ENCODE measurements at places on chromosomes 5 and 9.

DNA sequence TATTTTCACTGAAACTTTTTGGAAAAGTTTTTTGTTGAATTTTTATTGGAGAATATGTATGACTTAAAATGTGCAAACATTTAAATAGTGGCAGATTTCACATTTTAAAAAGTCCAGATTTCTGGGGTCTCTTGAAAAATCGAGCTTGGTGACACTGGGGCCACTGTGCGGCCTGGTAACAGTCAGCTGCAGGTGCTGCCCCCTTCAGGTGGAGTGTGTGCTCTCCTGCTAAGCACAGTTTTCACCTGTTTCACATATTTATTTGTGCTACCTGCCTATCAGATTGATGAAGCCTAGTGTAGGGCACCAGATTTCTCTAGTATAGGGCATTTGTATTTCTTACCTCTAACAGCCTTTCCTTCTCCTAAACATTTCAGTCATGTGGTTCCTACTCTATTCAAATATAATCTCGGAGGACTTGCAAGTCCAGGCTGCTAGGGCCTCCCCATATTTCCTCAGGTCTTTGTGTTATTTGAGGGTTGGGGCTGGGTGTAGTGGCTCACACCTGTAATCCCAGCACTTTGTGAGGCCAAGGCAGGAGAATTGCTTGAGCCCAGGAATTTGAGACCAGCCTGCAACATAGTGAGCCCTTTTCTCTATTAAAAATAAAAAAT, 95.8 kb upstream of the KLF9 start:
- DNase-seq: no peak

DNA sequence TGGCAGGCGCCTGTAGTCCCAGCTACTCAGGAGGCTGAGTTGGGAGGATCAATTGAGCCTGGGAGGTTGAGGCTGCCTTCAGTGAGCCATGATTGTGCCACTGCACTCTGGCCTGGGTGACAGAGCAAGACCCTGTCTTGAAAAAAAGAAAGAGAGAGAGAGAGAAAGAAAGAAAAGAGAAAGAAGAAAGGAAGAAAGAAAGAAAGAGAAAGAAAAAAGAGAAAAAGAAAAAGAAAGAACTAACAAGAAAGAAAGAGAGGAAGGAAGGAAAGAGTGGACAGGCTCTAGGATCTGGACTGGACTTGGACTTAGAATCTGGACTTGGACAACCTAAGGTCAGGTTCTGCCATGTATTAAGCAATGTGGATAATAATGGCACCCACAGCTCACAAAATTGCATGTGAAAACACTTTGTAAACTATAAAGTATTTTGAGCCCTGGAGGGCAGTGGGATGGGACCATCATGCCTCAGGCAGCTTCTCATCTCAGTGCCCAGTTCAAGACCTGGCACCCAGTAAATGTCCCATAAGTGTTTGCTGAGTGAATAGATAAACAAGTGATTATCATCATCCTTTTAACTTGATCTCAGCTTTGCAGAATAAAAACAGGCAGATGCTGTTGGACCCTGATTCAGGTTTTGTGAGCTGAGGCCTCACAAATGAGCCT, 12.8 kb upstream of the PHF19 start:
- no peak for DNase-seq

DNA sequence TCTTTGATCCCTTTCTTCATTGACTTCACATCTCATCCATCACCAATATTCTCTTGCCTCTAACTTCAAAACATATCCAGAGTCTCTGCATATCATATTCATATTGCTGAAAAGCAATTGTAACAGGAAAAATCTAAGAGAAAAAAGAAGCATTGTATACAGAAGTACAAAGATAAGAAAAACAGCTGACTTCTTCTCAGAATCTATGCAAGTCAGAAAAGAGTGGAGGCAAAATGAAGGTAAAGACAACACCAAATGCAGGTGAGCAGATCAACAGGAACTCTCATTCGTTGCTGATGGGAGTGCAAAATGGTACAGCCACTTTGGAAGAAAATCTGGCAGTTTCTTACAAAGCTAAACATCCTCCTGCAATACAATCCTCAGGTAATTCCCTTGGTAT, 155.6 kb downstream of the PHF2 start:
- DNase-seq: no peak

DNA sequence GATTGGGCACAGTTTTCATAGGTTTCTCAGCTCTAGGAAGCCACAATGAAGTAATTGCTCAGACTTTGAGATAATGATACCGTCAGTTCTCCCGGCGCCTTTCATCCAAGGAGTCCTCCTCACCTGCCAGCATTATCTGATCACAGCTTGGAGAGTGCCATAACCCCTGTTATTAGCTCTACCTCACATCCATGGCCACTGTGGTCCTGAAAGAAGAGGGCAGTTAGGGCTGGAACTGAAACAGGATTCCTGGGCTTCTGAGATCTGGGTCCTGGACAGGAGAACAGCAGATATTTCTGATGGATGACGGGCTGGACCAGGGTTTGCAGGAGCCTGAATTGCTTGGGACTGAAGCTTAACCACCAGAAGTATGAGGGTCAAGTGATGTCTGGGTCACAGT, 13.5 kb downstream of the RGS3 start:
- no peak for DNase-seq

DNA sequence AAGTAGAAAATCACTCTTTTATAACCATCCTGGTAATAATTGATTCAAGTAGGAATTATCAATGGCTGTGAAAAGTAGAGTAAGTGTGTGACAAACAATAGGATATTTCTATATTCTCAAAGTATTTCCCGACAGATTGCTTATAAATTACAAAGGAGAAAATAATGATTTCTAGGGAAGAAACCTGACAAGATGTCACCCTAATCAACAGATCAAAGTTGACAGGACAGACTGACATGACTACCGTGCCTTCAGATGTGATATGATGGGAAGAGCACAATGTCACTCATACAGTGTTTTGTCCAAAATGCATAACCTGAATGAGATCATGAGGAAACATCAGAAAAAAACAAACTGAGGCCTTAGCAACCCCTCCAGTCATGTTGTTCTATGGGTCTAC, 53.9 kb upstream of the TRIO start:
- DNase-seq: no peak
